ENCODE measurements at places on chromosomes 12 and 14.

DNA sequence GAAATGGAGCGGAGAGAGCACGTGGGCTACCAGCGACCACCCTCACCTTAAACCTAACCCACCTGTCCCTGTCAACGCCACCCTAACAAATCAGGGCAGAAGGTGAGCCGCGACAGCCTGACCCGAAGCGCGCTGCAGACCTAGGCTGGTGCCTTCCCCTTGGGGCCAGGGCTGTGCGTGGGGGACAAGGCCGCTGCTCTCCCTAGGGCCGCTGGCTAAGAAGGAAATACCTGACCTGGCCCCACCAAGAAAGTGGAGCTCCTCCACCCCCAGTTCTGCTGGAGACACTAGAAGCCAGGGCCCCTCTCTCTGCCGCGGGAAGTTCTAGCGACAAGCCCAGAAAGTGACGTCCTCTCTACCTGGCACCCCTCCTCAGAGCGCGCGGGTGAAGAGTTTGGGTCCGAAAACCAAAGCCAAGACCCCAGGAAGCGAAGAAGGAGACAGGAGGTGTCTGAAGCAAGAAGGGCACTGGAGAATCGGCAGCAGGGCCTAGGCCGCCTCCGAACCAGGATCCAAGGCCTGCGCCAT is 7.5 kb downstream of the SIX1 start:
- no peak for DNase-seq

GRCh38 chr12:121301876-121302275 is 5.4 kb upstream of the CAMKK2 start:
- DNase-seq: no peak

GRCh38 chr12:116933091-116933490 is 22.3 kb downstream of the FBXW8 start:
- DNase-seq: no peak

DNA sequence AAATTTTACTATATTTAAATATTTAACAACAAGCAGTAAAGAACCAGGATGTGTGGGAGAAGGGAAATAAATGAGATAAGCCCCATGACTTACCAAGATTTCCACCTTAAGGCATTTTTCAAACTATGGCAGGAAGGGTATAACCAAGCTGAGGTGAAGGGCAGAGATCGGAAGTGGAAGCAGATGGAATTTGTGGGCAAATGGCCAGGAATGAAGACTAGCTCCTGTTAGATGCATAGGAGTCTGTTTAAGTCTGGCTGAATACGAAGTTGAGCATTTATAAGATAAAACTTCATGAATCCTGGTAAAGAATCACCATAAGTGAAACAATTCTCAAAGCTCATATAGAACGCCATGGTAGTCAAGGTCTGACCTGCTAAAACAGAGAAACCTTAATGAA is 163.5 kb downstream of the DIO2 start:
- no peak for DNase-seq

- DNase-seq: no peak
Measured at GRCh38 chr12:127550271-127550670, 716.7 kb upstream of the TMEM132C start.

DNA sequence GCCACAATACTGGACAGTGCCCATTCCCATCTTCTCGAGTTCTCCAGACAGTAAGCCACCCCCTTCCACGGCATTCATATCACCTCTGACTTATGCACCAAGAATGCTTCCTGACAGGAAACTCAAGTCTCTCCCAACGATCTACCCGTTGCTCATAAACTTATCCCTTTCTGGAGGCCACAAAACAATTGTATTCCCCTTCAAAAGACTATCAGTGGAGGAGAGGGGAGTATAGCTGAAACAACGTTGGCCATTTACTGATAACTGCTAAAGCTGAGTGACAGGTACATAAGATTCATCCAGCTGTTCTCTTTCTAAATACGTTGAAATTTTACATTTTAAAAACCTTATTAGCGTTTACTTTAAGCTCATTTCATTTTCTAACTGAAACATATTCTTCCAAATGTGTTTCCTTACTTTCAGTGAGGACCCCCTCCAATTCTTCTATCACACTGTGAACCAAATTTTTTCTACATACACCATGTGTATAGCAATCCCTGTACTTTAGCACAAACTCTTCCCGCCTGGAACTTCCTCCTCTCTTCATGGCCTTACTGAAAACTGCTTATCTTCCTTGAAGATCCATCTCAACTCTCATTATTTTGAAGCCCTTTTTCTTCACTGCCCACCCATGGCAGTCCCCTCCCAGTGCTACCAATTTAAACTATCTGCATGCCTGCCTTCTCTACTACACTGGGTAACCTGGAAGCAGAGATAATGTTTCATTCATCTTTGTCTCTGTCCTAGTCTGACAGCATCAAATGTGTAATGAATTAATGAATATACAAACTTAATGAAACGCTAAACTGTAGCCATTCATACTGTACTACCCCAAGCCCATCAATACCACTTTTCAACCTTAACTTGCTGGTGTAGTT is 28.8 kb downstream of the ATXN2 start:
- no peak for DNase-seq

DNA sequence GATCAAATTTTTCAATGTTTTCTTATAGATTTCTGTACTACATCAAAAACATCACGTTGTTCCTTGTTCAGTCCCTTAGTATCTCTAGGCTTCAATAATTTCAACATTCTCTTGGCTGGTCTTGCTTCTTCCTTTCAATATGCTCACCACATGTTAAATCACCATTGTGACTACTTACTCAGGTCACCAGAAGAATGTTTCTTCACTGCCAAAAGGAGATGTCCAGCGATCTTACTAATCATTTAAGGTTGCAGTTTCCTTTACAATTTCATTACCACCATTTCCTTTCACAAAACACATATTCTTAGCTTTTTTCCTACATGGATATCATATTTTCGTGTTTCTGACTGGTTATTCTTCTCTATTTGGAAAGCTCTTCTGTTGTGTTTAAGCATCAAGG is 363.8 kb downstream of the NAV3 start:
- DNase-seq: no peak
